ENCODE measurements at places on chromosomes 1 and 21.

GRCh38 chr21:37904856-37905255, 11.4 kb downstream of the KCNJ6 start:
- DNase-seq, result no peak

DNA sequence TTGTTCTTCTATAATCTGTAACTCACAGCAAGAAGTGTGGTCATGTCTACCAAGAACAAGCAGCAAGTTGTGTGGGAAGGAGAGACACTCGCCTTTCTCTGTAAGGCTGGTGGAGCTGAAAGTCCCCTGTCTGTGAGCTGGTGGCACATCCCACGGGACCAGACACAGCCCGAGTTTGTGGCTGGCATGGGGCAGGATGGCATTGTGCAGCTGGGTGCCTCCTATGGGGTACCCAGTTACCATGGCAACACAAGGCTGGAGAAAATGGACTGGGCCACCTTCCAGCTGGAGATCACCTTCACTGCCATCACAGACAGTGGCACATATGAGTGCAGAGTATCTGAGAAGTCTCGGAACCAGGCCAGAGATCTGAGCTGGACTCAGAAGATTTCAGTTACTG, 15.5 kb downstream of the CD101 start:
- DNase-seq, result no peak

- DNase-seq, result no peak
Measured at GRCh38 chr1:219179293-219179692, 5.6 kb downstream of the LYPLAL1 start.

DNA sequence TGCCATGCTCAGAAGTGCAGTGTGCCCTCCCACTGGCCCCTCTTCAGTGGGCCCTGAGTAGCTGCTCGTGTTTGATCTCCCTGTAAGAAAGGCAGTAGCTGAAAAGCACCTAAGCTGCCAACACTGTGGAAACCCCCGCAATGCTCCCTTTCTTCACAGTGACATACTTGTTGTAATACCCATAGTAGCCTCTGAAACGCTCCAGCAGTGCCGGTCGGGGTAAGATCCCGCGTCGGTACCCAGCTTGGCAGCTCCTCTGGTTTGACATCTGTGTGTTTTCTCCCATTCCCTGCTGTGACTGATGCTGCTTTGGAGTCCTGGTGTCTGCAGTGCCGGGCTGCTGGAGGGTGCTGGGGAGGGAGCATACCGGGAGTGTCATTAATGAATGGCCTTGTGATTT, 3.6 kb downstream of the CHAF1B start:
- no peak for DNase-seq

DNA sequence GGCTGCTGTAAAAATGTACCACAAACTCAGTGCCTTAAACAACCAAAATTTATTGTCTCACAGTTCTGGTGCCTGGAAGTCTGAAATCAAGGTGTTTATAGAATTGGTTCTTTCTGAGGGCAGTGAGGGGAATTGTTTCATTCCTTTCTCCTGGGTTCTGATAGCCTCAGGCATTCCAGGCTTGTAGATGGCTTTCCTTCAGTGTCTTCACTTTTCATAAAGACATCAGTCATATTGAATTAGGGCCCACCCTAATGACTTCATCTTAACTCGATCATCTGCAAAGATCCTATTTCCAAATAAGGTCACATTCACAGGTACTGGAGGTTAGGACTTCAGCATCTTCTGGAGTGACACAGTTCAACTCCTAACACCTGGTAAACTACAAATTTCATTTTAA, 15.0 kb downstream of the CDKN2C start:
- DNase-seq, result no peak

GRCh38 chr21:41359286-41359685, 2.5 kb upstream of the MX2 start:
- DNase-seq, result no peak

DNA sequence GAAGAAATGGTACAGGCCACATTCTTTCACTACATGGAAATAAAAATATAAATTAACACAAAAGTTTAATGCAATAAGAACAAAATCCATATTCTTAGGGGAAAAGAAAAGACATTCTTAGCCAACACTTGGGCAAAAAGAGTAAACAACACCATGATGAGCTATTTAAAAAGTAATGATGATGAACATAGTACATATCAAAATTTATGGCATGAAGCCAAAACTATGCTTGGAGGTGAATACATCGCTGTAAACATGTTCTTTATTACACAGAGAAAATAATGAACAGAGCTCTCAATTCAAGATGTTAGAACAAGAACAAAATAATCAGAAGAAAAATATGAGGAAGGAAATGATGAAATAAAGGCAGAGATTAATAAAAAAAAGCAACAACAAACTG, 158.2 kb downstream of the ZSCAN20 start:
- DNase-seq, result no peak

DNA sequence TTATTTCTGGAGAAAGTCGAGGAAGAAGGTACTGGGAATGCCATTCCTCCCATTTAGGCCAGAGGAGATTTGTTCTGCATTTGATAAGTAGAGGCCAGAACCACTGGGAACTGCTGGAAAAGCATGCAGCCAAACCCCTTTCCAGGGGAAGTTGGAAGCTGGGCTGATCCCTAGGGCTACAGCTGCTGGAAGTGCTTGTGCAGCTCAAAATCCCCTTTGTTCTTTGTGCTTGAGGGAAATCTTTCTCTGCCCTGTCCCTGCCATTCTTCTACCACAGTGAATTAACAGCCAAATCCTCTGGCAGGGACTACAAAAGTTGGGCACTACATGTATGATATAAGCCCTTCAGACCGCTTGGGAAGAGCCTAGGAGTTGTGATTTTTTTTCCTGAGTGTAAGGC, 734.1 kb downstream of the LRRIQ3 start:
- DNase-seq, result no peak

DNA sequence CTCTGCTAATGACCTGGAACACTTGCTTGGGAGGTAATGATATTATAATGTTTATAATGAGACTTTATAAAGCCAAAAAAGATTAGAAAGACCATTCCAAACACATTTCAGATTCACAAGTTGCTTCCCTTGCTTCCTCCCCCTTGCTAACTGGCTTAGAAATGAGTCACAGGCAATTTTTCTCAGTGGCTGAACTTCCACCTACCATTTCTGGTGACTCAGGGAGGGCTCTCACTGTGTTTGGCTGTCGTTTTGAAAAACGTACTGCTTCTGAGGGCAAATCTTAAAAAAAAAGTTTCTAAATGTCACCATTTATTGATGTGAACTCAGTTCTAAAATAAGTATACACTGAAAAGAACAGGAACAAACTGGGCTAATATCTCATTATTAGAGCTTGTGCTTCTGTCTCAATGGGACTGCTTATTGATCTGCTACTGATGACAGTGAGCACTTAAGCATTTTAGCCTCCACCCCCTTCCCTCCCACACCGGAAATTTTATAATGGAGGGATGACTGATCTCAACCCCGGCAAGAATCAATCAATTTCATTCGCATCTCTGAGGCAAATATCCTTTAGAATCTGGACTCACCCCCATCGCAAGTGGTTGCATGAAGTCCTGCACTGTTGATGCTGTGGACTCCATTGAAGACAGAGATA, 278.3 kb downstream of the KCTD3 start:
- no peak for DNase-seq

DNA sequence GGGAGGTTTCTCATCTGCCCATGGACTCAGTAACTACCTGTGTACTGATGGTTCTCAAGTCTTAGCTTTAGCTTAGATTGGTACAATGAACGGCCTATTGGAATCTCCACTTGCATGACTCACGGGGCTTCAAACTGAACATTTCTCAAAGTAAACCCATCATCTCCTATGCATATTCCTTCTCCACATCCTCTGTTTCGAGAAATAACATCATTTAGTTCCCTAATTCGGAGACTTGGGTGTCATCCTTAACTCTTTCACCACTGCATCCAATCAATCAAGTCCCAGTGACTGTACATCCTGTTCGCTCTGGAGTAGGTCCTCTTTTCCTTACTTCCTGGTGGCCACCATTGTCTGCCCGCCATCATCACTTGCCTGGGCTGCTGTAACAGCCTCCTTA, 55.8 kb downstream of the LGR6 start:
- DNase-seq, result no peak

- no peak for DNase-seq
Measured at GRCh38 chr1:59541161-59541560, 244.3 kb downstream of the FGGY start.

DNA sequence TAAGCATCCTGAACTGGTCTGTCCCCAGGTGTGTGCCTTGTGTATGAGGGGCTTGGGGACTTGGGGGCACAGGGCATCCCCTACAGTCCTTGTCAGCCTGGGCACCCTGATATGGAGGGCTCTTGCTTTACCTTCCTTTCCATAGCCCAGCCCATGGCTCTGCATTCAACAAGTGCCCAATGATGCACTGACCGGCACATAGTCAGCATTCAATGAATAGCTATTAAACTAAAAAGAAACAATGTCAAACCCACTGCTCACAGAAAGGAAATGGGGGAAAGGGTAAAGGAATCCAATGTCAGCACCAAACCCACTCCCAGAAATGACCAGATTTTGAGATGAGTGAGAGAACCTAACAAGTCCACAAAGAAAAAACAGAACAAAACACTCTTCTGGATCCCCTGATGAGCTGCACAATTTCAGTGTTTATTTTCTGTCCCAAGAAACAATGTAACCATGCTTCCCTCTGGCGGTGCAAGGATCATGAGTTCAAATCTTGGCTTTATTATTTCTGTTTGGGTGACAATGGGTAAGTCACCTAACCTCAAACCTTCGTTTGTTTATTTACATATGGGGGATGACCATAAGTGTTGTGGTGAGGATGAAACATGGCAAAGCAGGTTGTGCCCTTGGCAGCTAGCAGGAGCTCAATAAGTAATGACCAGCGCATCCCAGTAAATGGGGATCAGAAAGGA, 22.0 kb downstream of the SYT6 start:
- no peak for DNase-seq

- DNase-seq, result no peak
Measured at GRCh38 chr1:152505083-152505482, 5.5 kb upstream of the LCE5A start.

DNA sequence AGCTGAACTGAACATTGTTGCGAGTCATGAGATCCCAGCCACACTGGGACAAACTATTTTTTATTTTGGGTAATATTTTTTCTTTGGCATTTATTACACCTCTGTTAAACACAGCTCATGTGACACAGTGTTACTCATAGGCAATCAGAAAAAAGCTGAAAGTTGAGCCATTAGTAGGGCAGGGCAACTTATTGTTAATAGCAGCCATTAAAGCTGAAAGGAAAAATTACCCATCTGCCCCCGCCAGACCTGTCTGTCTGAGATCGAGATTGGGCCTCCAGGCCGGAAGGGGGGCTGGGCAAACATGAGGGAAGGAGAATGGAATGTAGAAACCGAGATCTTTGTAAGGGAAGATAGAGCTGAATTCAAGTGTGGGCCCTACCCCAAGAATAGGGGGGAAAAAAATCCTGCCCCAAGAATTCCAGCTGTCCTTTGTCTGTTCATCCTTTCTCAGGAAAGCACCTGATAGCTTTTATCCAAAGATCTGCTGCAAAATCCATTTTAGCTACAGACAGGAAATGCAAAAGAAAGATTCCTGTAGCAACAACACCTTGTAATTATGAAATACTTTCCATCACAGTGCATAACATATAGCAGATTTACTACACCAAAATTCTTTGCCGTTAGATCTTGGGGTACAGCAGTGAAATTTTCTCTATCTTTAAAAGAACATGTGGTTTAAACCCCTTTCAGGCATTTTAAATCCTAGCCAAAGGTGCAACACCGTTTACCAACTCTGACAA, 212.8 kb downstream of the PBX1 start:
- DNase-seq, result no peak

DNA sequence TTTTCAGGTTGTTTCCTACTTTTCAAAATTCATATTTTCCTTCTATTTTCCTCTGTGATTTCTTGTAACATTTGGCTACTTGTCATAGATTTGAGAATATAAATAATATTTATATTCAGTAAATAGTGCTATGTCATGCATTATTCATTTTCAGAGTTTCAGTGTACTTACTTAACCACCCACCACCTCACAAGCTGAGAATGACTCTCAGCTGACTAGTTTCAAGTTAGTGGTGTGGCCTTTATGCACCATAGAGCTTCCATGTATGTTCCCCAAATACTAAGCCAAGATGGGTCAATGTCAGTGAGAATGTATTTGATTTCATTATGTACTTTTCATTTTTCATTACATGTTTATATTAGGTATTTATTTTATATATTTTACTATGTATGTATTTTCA, 56.9 kb upstream of the RGS1 start:
- no peak for DNase-seq
